Cardiac ventricle fibroblast (primary cell): ENCODE measurements at places on chromosomes 4 and X. TPM values are rescaled to one million over a fixed set of nuclear protein-coding genes. Genes with fewer than 3 reads are reported as not detected.

CCDC110 gene
- 0.81 and 0.98 TPM in 2 replicates for total RNA-seq

PFKFB1 gene
- not detected in 2 replicates for total RNA-seq

CXorf49 gene
- total RNA-seq = not detected in 2 replicates

ACE2 gene
- total RNA-seq = 0.06 and 0.24 TPM in 2 replicates
